ENCODE measurements at places on chromosomes 4 and X.
A peak's percentile ranks its signal among the peaks of the same experiment; 100 is the strongest.

DNA sequence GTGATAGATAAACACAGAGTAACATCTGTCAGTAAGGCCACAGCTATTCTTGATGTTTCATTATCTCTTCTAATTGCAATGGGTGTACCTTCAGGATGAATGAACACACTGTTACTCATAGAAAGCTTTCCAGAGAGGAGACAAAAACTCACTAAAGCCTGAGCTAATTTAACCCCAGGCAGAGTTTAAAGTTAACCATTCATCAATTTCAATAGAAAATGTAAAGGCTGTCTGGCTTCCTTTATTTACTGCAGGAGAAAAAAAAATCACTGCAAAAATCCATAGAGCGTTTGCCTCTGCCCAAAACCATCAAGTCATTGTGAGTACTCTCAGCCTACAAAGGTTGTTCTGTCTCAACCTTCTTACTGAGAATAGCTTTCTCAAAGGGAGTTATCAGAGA, 376.9 kb downstream of the PPP4R3C start:
- no peak for DNase-seq

- no peak for DNase-seq
Measured at GRCh38 chrX:69932323-69932722, 117.4 kb downstream of the AWAT2 start.

GRCh38 chr4:94722748-94723147, 35.0 kb upstream of the BMPR1B start:
- DNase-seq, result no peak

DNA sequence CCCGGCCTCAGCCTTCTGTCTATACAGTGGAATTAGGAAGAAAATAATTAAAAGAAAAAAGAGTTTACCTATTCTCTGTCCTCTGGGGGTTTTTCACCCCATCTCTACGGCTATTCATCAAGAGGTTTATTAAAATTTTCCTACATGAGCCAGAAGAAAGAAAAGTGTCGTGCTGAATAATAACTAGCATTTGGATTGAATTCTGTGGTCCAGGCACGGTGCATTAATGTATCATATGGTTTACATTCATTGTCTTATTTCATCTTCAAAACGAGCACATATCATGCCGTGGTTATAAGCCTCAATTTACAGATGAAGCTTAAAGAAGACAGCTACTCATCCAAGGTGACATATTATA, 5.4 kb upstream of the NAA15 start:
- DNase-seq, result no peak

DNA sequence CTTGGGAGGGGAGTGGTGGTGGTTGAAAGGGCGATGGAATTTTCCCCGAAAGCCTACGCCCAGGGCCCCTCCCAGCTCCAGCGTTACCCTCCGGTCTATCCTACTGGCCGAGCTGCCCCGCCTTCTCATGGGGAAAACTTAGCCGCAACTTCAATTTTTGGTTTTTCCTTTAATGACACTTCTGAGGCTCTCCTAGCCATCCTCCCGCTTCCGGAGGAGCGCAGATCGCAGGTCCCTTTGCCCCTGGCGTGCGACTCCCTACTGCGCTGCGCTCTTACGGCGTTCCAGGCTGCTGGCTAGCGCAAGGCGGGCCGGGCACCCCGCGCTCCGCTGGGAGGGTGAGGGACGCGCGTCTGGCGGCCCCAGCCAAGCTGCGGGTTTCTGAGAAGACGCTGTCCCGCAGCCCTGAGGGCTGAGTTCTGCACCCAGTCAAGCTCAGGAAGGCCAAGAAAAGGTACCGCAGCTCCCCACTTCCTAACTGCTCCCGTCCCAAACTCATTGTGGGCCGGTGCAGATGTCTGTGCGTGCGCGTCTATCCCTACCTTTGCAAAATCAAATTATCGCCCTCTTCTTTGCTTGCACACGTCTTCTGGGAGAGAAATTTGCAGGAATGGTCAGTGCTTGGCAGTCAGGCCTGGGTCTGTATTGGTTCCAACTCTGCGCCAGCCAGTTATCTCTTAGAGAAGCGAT, 533 bp downstream of the IL15 start:
- DNase-seq, result peak; percentile 12

GRCh38 chr4:72429397-72429889, 139.6 kb downstream of the ADAMTS3 start:
- DNase-seq, result no peak

GRCh38 chr4:27117453-27117852, 256.8 kb downstream of the STIM2 start:
- DNase-seq, result no peak

- DNase-seq, result no peak
Measured at GRCh38 chrX:125810856-125811255, 355.2 kb downstream of the DCAF12L2 start.

DNA sequence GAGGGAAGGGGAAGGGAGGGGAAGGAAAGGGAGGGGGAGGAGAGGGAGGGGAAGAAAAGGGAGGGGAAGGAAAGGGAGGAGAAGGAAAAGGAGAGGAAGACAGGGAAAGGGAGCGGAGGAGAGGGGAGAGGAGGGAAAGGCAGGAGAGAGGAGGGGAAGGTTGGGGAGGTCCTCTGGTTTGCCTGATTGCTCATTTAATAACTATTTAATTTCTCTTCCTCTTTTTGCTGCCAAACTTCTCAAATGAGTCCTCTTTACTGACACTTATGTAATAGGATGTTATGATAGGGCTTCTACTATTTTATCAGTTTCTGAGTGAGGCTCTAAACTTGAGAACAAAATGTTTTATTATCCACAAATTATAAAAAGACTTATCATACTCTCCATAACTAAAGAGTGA, 35.4 kb upstream of the PPA2 start:
- no peak for DNase-seq

DNA sequence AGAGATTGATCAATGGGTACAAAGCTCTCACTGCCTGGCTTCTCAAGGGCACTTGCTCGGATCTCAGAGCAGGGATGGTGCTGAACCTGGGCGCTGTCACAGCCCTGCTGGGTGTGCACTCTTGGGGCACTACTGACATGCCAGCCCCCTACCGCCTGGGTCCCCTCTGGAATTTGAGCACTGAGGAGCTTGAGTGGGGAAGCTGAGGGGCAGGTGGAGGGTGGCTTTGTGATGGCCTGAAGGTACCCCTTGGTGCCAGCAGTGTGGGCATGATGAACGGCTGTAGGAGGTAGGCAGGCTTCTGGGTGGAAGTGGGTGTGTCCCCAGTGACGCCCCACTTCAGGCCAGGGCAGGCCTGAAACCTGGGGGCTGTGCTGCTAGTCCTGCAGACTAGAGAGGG, 379.1 kb upstream of the GRID2 start:
- no peak for DNase-seq

GRCh38 chr4:76059750-76060149, 14.8 kb upstream of the ART3 start:
- no peak for DNase-seq

Measured in activated CD4-positive, alpha-beta T cell treated with anti-CD3 and anti-CD28 coated beads, Interleukin-2, amount 50 U/mL, for 1 hour (primary cell).